ENCODE measurements at places on chromosomes 11 and 22.

- no peak for DNase-seq
Measured at GRCh38 chr11:47924184-47924691, 56.1 kb upstream of the PTPRJ start.

- DNase-seq, result peak; percentile 36
Measured at GRCh38 chr11:12241971-12242672, 131.7 kb downstream of the MICAL2 start.

- DNase-seq, result no peak
Measured at GRCh38 chr11:33500861-33501479, 199.7 kb downstream of the C11orf91 start.

DNA sequence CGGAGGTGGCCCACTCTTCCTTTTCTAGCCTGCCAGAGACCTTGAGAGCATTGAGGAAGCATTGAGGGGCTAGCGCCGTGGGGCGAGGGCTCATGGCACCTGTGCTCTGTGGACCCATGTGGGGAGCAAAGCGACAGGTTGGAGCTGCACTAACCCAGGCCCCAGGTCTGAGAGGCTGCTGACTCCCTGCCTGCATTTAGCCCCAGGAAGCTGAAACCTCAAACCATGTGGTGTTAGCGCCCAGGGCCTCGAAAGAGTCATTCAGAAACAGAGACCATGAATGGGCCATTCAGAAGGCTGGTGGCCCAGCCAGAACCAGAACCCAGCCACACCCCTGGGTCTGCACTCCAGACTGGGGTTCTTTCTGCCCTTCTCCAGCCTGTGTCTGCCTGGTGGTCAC lies 88.6 kb downstream of the BCR start:
- no peak for DNase-seq

- DNase-seq, result no peak
Measured at GRCh38 chr11:78855116-78855515, 280.5 kb upstream of the NARS2 start.

- no peak for DNase-seq
Measured at GRCh38 chr11:31560842-31561476, 51.4 kb downstream of the ELP4 start.

GRCh38 chr11:13970986-13971385 lies 8.5 kb downstream of the SPON1 start:
- no peak for DNase-seq

- DNase-seq, result no peak
Measured at GRCh38 chr22:37443086-37443485, 15.8 kb upstream of the ELFN2 start.

GRCh38 chr11:12902791-12903486 lies 106.2 kb upstream of the RASSF10 start:
- DNase-seq, result no peak

DNA sequence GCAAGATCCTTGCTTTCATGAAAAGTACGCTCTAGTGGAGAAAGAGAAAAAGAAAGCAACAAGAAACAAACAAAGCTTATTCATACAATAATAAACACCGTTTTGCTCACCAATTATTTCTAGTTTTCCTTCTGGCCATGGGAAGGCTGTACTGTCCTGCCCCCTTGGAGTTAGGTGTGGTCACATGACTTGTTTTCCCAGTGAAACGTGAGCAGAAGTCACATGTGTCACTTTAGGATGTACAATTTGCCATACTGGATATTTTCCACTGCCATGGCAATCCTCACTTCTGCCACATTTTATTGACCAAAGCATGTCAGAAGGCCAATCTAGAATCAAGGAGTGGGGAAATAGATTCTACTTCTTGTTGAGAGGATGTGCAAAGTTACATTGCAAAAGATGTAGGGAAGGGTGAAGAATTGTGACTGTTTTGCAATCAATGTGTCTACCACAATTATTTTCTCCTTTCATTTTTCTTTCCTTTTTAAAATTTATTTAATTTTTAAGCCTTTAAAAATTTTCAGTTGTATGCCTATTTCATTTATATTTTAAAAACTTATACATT lies 24.3 kb upstream of the TRAF6 start:
- DNase-seq, result no peak

DNA sequence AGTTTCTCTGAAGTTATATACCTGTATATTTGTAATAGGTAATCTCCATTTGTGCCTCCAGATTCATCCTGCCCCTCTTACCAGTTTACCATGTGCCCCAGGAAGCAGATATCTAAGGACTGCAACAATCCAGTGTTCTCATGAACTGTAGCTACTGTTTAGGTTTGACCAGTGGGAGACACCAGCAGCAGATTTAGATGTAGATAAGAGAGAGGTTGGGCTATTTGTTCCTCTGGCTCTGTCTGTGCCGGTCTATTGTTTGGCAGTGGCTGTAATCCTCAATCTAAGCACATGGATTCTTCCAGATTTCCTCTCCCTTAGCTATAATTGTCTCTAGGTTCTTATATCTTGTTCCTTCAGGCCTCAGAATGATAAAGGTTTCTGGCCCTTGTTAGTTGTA lies 88.4 kb downstream of the ANO3 start:
- DNase-seq, result no peak

GRCh38 chr22:24230911-24231656 lies 13.8 kb downstream of the GGT5 start:
- peak; percentile 57 for DNase-seq
